Stimulated activated CD4-positive, alpha-beta T cell treated with anti-CD3 and anti-CD28 coated beads, TNF-alpha, amount 100 ng/mL, for 24 hours (primary cell): ENCODE measurements at places on chromosomes 7 and 10.

DNA sequence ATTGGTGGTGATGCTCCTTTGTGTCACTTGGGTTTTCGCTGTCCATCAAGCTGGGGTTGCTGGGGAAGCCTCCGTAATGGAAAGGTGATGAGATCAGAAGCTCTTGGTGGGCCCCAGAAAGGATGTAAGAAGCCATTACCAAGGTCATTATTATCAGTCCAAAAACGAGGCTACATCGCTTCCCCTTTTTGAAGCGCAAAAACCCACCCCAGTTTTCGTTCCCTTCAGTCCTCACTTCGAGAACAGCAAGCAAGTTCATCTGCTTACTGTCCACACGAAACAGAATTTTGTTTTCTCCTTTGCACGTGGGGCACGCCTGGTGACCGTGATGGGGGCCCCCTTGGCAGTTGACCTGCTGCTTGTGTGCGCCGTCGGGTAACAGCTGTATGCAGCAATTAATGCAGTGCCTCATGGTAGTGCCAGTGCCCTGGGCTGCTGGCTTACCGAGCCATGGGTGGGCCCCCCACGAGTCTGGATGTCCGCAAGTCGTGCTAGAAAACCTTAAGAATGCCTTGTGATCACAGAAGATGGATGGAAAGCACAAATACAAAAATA, 47.5 kb downstream of the CHST15 start:
- DNase-seq = no peak

DNA sequence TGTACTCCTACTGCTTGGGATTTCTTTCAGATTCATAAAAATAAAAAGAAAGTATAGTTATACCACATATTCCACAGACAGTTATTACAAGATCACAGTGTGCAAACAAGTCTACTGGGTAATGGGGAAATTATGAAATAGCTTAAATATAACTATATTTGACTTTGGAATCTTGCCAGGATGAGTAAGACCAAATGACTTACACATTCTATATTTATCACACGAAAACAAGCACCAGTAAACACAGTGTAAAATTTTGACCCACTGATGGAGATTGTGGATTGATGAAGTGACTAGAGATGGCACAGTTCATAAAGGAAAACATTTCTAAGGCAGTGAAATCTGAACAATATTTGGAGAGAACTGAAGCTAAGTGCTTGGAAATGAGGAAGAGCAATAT, 339.7 kb downstream of the THSD7A start:
- no peak for DNase-seq

DNA sequence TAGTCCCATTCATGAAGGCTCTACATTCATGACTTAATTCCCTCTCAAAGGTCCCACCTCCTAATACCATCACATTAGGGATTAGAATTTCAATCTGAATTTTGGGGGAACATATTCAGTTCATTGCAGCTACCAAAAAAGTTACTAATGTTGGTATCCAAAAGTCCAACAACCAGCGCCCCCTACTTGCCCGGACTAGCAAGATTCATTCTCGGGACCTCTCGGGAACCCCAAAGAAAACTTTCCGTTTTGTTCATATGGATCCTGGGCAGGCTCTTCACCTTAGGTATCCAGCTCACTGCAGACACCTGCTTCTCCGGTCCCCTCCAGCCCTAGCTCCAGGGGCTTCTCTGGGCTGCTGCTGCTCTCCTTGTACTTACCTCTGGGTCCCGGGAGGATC, 8.9 kb upstream of the GRK5 start:
- DNase-seq = no peak

DNA sequence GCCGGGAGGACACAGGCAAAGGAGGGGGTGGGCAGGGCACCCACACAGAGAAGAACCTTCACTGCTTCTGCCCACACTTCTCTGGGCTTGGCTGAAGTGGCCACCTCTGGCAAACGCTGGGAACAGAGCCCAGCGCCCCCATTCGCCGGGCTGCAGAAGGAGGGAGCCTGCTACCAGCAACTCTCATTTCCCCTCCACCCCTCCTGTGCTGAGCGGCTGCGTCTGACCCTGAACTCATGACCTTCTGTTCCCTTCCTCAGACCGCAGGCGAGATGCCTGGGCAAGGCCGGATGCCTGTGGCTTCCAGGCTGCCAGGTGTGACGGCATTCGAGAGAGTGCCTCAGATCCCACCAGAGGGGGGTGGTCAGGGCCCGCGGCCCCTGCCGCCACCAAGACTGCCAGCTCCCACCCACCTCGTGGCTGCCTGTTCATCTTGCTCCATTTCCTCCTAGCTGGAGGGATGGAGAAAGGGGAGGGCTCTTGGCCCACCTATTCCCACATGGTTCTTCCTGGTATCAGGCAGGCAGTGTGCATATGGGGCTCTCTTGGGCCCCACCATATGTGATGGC, 19.8 kb downstream of the DNAJB12 start:
- no peak for DNase-seq

- no peak for DNase-seq
Measured at GRCh38 chr7:51154201-51154600, 162.4 kb downstream of the COBL start.

DNA sequence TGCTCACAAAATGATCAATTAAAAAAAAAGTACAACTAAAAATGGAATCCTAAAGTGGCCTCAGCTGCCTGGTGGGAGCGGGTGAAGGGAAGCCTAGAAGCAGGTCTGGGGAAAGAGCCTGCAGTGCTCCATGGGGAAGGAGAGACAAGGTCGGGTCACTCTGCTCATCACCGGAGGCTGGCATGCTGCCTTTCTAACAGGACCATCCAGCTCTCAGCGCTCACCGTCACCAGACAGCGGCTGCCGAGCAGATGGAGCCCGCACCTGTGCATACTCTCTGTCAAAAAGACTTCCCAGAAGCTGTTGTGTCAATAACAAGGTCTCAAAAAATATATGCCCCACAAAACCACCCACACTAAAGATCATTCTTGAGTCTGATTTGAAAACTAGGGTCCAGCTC, 112.8 kb downstream of the BAMBI start:
- no peak for DNase-seq

DNA sequence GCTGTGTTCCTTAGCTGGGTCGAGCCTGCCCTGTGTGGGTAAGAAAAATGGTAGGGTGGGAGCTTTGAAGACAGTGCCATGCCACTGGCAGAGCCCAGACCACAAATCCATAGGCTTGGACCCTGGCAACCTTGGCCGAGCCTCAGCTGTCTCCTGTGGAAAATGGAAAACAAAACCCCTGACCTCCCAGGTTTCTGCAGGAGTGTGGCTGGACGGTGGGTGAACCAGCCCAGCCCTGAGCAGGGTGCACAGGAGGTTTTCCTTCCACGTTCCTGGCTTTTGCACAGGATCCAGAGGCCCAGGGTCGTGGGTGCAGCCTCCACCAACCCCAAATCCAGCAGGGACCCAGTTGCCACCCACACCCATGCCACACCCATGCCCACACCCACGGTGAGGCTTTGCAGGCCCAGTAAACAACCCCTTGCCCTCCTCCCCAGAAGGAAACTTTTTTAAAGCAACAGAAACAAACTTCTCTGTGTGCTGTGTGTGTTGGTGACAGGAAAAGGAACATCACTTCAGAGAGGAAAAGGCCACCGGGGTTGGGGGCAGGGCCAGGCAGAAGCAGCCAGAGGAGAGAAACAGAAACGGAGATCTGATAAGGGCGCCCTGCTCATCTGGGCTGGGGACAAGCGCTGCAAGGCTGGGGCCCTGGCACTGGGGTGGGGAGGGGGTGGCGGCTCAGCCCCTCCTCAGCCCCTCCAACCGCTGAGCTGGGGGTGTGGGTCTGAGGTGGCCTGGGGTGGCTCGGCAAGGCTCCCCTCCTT, 20.7 kb upstream of the ZMIZ1 start:
- DNase-seq = peak; percentile 44

DNA sequence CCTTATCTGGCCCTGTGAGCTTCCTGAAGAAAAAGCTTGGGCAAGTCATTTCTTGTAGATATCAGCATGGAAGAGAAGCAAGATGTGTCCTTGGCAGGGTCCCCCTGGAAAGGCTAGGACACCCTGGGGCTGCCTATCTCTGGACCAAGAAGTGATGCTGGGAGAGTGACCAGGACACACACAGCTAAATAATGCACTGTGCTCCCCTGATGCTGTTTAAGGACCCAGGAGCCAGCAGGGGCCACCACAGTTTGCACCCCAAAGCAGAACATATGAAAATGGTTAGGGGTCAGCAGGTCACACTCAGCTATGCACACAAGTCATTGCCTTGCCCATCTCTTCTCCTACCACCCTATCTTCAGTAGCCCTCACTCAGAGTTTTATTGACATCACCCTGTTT, 47.9 kb upstream of the GPR26 start:
- no peak for DNase-seq

DNA sequence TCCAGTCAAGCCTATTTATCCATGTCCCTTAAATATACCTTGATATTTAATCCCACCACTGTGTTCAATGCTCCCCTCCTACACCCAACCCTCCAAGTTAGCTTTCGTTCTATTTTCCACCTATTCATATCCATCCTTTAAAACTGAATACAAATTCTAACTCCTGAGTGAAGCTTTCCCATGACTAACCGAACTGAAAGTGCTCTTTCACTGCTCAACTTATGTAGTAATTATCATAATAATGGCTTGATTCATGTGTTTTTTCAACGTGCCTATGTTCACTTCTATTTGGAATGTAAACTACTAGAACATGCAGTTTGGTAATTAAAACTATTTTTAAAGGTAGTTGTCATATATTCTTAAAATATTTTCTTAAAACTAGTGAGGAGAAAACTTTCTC, 58.0 kb downstream of the NDUFB2 start:
- no peak for DNase-seq

DNA sequence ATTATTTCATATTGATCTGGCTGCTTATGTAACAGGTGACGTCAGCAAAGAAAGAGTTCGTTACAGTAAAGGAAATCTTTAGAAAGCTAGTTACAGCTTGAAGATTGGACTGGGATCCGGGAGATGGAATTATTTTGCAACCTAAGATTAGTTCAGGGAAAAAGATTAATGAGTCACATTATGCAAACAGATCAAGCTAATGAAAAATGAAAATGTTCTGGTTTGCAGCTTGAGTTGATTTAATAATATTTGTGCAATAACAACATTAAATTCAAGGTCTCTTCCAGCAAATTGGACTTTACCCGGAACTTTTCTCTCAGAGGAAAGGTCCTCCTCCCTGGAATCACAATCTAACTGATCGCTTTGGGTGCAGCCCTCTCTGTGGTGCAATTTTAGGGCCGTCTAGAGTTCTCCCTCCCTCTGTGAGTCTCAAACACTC, 119.5 kb downstream of the OTUD1 start:
- DNase-seq = no peak

- no peak for DNase-seq
Measured at GRCh38 chr10:71404503-71405295, 8.0 kb downstream of the CDH23 start.
